ENCODE measurements at places on chromosomes 11 and 22.

GRCh38 chr22:30985561-30986208 lies 16.6 kb downstream of the TUG1 start:
- no peak for DNase-seq

DNA sequence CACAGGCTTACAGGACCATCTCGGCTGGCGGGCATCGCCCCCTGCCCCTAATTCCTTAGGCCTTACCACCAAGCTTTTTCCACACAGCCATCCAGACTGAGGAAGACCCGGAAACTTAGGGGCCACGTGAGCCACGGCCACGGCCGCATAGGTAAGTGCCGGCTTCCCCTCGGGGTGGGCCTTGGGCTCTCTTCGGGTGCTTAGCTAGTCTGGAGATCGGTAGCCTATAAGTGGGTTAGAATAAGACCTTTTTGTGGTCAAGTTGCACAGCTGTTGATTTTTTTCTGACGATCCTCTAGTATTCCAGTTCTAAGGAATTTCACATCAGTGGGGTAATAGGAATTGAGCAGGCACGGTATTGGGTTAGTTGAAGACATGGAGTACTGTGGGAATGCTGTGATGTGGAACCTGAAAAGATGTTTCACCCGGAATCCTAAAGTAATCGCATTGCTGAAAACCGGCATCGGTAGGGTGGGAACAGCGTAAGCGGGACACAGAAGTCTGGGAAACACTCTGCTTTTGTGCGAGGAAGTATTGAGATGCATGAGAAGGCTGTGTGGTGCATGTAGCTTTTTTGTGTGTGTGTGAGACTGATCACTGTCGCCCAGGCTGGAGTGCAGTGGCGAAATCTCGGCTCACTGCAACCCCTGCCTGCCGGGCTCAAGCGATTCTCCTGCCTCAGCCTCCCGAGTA lies 669 bp downstream of the RPL27A start:
- DNase-seq, result no peak

DNA sequence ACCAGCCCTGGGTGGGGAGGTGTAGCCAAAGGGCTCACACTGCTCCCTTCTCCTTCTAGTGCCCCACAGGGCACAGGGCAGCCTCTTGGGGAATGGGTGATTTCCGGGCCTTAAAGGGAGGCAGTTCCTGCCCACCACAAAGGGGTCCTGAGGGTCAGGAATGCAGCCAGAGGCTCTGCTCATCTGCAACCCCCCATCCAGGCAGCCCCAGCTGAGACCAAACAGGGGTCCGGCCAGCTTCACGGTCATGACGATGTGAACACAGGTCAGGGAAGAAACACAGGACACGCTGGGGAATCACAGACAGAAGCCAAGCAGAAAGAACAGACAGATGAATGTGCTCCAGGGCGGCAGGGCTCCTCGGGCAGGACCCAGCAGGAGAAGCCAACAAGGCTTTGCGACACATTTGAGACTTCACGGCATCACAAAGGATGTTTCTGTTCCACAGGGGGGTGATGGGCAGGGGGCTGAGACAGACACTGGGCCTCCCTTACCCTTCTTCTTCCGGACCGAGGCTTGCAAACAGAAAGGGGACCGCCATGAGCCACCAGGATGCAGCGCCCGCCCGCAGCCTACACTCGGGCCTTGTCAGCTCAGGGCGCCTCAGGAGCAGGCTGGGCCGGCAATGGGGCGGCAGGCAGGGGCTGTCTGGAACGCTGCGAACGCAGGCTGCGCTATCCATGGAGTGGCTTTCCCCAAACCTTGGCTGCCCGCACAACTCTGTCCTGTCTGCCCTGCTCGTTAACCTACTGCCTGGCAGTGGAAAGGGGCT lies 101.9 kb downstream of the CTTN start:
- DNase-seq, result no peak

DNA sequence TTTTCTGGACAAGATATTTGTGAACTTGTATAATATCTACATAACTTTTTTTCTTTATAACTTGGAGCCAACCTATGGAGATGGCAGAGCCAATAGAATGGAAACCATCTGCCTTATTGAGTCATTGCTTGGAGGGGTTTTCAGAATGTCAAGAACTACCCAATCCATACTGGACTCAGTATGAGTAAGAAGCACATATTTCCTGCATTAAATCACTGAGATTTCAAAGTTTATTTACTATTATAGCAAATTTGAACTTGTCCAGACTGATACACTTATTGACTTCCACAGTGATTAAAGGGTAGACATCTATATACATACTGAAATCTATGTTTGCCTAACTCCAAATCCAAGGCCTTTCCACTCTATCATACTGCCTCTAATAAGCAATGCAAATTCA lies 704.0 kb downstream of the KCNA4 start:
- DNase-seq, result no peak

DNA sequence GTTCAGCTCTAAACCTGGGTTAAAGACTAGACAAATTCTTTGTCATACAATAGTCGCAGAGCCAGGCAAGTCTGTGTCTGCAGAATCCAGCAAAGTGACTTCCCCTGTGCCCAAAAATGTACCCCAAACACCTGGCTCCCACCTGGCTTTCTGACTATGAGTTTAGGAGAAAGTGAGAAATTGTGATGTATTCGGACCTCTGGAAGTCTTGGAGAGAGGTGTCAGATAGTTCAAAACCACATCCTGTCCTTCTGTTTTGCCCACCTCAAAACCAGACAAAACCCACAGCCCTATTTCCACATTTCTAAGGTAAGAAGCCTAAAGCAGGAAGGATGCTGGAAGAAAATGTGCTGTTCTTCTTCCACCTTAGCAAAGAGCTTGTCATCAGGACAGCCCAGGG lies 63.8 kb upstream of the CLMP start:
- no peak for DNase-seq

- no peak for DNase-seq
These were observed 12.5 kb downstream of the GDPD5 start for GRCh38 chr11:75513250-75513649.

DNA sequence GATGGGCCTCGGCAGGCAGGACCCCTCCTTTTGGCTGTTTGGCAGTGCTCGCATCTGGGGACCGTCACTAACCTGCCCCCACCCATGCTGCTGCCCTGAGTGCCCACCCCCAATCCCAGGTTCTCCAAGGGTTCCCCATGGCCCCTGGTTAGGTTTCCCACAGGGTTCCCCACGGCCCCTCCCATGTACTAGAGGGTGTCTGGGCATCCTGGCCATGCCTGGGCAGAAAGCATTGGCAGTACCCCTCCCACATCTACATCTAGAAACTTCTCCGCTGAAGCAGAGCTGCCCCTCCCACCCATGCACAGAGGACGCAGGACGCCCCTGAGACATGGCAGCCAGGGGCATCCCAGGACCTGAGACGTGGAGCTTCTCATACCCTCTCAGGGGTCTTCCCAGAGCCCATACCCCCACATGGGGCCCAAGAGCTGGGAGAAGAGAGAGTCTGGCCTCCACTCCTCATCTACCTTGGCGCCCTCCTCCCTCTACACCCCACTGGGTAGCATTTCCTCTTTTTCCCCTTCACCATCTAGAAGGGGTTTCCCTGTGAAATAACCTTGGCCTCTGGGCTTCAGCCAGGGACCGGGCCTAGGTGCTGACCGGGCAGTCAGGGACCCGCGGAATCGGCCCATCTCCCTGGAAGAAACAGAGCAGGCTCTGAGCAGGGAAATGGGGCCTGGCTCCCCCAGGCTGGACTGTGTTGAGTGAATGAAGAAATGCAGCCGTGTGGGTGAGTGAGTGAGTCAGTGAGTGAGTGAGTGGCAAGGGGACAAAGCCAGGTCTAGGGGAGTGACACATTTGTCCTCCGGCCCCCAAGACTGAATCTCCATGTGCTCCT lies 987.3 kb downstream of the BRD1 start:
- DNase-seq, result no peak

- DNase-seq, result peak; percentile 68
These were observed 47.6 kb upstream of the FIBIN start for GRCh38 chr11:26946257-26946716.

- DNase-seq, result peak; percentile 92
These were observed at the start of gene HDHD5 for GRCh38 chr22:17158568-17159503. Gene HDHD5 (minus strand): TSS chr22:17159277. CDS start chr22:17159251, 26 bp downstream.

GRCh38 chr11:63445720-63446119 lies 45.2 kb downstream of the PLAAT5 start:
- DNase-seq, result no peak

GRCh38 chr11:72908032-72908676 lies 93.9 kb downstream of the ATG16L2 start:
- DNase-seq, result no peak

DNA sequence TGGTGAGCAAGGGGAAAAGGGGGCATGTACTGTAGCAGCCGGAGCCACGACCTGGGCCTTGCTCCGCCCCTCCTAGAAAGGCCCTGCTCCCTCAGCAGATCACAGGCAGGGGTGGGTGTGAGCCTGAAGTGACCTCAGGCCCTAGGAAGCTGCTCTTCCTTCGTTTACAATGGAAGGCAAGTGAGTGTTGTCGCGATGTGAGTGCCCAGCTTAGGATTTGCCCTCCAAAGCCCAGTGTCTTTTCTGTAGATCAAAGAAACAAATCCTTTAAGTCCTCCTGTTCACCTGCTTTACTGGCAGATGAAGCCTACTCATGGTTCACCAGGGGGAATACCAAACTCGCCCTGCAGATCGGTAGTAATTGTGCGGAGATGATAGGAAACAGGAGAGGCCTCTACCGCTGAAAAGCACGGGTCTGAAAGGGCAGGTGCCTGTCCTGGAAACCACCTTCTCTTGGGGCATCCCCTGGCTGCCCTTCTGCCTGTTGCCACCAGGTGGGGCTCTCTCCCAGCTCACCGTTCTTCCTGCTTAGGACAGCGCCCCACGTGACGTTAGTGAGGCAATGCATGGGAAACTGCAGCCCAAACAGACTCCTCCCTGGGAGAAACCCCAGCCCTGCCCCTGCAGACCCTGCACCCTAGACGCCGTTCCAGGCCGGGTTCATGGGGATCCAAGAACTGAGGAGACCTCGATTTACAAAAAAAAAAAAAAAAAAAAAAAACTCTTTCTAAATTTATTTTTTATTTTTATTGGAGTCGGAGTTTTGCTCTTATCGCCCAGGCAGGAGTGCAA lies 45.9 kb upstream of the RAB1B start:
- DNase-seq, result peak; percentile 91

GRCh38 chr22:46994265-46994664 lies 231.8 kb downstream of the TBC1D22A start:
- no peak for DNase-seq

- no peak for DNase-seq
These were observed 27.1 kb downstream of the KRTAP5-5 start for GRCh38 chr11:1656670-1657069.

DNA sequence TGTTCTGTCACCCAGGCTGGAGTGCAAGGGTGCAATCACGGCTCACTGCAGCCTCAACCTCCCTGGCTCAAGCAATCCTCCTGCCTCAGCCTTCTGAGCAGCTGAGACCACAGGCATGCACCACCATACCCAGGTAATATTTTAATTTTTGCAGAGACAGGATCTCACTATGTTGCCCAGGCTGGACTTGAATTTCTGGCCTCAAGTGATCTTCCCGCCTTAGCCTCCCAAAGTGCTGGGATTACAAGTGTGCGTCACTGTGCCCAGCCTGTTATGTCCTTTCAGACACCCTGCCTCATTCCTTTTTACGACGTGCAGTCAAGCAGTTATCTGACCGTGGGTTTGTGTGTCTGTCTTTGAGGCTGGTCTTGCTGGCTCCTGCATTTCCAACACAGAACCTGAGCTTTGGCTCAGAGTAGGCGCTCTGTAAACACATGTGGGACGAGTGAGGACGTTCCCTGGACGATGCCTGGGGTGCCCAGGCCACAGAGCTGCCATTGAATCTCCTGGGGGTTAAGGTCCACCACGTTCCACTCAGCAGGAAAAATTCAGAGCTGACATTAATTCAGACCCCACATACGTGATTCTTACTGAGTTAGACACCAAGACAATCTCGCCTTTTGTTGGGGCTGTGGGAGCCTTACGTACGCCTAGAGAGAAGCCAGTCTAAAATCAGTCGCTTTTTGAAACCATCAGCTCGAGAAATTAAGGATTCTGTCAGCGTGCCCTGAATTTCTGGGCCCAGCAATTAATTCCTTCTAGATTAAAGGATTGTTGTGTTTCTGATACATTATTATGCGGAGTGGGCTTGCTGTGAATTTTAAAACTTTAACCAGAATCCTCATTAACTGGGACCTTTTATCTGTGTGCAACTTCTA lies 21.5 kb upstream of the EMID1 start:
- DNase-seq, result no peak

- DNase-seq, result no peak
These were observed 130.6 kb downstream of the ST3GAL4 start for GRCh38 chr11:126485986-126486635.

DNA sequence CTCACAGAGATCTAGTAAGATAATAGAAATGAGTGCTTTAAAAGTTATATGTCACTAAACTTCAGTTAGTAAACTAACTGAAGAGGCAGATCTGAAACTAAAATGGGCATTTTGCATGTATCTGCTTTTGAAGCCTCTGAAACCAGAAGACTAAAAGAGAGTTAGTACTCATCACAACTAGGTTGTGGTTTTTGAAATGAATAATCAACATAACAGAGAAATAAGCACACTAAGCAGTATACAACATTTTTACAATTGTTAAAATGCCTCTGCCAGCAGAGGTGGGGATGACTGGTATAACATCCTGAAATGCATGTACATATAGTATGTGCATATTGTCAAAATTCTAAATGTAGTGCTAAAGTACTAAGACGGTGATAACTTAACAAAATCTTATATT lies 564.5 kb downstream of the DLG2 start:
- DNase-seq, result no peak

Data from mesenchymal stem cell (in vitro differentiated cells and primary cell).